ENCODE measurements at places on chromosomes 3 and 15.

GRCh38 chr3:102206511-102207031 is 228.2 kb upstream of the ZPLD1 start:
- no peak for DNase-seq

DNA sequence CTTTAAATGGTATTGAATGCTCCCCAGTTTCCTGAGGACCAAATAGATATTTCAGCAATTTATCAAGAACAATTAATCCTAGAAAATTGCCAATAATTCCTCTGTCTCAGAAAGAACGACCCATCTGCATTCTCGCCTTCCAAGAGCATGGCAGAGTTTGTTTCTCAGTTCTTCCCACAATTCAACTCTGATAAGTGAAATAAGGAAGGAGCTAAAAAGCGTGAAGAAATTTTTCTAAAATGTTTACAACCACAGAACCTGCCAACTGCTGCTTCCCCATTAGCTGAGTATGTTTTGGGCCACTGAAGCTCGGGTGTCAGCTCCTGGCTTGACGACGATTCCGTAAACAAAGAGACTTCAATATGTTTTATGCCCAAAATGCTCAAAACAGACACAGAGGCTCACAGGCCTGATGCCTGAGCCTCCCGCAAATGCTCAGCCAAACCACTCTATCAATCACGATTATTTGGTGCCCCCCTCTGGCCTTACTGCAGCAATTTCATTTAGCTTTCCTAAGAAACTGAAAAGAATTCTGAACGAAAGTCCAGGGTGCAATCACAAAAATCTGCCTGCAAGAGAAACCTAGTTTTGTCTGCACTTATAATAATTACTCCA is 259.2 kb upstream of the CCDC54 start:
- peak; percentile 45 for DNase-seq

DNA sequence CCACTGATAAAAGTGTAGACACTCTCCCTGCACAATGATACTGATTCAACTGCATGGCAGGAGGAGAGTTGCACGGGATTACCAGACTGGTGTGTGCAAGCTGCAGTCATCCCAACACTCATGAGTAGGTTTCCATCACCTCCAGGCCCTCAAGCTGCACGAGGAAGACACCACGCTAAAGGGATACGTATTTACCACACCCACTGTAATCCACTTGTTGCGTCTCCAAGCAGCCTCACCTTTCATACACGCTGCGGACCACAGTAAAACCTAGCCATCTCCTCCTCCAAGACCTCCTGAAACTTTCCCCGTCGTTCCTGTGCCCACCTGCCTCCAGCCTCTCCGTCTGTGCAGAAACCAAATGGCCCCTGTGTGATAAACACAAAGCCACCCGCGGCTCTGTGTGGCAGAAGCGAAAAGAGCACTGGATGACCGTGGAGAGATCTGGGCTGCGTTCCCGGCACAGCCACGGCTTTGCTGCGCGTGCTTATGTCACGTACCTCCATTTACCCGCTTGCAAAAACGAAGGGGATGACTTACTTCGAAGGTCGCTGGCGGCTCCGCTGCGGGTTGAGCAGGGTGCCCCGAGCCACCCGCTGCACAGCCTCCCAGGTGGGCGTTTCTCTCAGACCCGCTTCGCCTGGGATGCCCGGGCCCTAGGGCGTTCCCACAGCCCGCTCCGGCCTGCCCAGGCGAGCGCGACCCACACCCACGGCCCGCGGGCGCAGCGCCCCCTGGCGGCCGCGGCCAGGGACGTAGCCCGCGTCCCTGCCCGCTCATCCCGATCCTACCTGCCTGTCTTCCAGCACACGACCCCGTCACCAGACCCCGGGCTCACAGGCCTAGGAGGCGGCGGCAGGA is 643 bp downstream of the ABCC5 start:
- DNase-seq = peak; percentile 85

DNA sequence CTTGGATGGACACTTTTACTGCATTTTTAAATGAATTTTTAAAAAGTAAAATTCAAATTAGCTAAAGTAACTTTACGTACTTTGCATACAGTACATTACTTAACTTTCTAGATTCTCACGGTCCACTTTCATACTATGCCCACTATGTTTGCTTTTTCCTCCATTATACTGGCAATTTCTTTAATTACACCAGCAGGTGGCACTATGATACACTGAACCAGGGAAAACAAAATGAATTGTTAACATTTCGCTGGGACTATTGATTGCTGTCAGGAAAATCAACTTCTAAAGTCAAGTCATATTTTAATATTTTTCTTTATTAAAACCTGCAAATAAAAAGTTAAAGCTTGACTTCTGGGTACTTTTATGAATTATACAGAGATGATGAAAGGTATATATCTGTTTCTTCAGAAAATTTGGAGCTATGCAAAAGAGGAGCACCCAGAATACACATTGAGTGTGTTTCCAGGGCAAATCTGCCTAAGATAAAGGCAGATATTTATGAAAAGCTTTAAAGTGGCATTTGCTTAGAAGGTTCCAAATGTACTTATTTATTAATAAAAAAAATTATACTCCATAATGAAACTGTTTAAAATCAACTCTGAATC is 21.8 kb upstream of the POU1F1 start:
- peak; percentile 16 for DNase-seq

DNA sequence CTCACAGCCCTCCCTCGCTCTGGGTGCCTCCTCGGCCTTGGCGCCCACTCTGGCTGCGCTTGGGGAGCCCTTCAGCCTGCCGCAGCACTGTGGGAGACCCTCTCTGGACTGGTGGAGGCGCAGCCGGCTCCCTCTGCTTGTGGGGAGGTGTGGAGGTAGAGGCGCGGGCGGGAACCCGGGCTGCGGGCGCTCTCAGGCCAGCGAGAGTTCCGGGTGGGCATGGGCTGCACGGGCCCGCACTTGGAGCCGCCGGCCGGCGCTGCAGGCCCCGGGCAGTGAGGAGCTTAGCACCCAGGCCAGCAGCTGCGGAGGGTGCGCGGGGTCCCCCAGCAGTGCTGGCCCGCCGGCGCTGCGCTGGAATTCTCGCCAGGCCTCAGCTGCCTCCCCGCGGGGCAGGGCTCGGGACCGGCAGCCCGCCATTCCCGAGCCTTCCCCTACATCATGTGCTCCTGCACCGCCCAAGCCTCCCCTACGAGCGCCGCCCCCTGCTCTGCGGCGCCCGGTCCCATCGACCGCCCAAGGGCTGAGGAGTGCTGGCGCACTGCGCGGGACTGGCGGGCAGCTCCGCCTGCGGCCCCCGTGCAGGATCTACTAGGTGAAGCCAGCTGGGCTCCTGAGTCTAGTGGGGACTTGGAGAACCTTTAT is 46.0 kb upstream of the GSK3B start:
- DNase-seq = no peak

DNA sequence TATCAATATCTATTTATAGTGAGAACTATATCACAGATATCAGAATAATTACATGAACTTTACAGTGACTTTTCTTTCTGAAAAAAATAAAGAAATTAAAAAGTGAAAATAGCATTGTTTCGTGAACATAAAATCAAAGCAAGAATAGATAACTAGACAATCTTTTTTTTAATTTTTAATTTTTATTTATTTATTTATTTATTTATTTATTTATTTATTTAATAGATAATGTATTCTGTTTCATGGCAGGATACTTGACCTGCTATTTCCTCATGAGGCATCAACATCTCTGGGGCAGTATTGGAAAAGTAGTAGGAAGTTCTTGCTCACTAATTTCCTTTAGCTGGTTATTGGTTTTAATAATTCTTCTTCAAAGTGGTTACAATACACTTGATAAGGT is 33.3 kb downstream of the SLITRK3 start:
- DNase-seq = no peak

- DNase-seq = no peak
Measured at GRCh38 chr15:92831336-92831654, 68.8 kb upstream of the CHD2 start.

DNA sequence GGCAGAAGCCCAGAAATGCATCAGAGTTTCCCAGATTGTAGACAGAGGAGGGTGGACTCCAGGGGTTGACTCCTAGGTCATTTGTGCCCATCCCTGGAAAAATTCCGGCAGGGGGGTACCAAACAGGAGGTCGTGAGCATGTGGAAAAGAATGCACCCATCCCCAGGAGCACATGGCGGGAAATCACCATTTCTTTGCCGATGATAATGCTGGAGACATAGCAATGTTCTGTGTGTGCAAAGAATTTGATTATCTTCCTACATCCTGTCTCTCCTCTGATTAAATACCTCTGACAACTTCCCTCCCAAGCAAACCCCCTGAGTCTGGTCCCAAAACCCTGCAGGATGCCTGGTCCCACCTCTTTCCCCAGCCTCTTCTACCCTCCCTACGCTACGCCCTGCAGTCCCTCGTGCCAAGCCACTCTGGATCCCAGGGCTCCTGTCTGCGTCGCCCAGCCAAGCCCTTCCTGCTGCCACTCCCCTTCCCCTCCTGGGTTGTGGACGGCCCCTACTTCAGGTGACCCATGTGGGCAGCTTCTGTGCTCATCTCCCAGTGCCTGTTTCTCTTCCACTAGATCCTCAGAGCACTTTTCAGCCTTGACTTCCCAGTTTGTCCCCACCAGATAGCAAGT is 15.8 kb downstream of the WNT7A start:
- DNase-seq = no peak

DNA sequence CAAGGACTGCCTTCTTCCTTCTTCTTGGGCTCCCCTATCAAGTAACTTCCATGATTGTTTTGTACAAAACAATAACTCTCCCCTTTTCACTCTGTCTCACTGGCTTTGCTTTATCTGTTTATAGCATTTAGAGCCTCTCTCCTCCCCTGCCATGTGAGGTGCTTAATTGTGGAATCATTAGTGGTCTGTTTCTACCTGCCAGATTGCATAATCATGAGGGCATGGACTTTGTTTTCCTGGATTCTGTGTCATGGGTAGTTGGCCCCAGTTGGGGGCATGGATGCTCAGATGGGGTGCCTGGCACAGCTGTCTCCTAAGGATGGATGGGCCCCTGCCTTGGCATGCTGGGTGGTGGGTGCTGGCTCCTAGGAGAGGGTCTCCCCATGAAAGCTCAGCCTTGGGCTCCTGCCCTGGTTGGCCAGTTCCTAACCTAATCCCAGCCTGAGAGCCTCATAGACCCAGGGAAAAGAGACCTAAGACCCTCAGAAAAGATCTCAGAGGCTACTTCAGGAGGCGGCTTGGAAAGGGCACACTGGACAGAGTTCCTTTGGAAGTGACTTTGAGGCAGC is 8.0 kb upstream of the CTXND1 start:
- no peak for DNase-seq

DNA sequence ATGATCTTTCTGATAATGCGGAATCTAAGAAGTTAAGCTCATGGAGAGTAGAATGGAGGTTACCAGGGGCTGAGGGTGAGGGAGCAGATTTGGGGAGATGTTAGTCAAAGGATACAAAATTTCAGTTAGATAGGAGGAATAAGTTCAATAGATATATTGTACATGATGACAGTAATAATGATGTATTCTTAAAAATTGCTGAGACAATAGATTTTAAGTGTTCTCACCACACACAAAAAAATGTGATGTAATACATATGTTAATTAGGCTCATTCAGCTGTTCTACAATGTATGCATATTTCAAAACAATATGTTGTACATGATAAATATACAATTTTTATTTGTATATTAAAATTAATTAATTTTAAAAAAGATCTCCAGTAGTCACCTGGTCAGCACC is 81.4 kb downstream of the PGPEP1L start:
- no peak for DNase-seq

DNA sequence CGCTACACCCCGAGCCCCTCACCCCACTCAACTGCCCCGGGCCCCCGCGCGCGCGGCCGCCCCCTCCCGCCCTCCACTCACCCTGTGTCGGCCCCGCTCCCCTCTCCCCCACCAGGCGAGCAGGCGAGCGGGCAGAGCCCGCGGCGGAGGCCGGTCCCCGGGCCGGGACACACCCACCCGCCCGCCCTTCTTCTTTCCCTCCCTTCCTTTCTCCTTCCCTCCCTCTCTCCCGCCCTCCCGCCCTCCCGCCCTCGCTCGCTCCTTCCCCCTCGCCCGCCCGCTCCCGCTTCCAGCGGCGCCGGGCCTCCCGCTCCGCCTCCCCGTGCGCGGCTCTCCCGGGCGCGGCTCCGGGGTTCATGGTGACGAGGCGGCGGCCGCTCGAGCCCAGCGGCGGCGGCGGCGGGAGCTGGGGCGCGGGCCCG is at the start of gene CTDSPL:
Gene CTDSPL, plus strand, starts transcription at position 261 of the 422 bp plus-strand sequence. CDS start 320 bp downstream, outside the sequence.
- DNase-seq = peak; percentile 56

- DNase-seq = no peak
Measured at GRCh38 chr3:181497358-181497757, 214.4 kb upstream of the SOX2 start.

DNA sequence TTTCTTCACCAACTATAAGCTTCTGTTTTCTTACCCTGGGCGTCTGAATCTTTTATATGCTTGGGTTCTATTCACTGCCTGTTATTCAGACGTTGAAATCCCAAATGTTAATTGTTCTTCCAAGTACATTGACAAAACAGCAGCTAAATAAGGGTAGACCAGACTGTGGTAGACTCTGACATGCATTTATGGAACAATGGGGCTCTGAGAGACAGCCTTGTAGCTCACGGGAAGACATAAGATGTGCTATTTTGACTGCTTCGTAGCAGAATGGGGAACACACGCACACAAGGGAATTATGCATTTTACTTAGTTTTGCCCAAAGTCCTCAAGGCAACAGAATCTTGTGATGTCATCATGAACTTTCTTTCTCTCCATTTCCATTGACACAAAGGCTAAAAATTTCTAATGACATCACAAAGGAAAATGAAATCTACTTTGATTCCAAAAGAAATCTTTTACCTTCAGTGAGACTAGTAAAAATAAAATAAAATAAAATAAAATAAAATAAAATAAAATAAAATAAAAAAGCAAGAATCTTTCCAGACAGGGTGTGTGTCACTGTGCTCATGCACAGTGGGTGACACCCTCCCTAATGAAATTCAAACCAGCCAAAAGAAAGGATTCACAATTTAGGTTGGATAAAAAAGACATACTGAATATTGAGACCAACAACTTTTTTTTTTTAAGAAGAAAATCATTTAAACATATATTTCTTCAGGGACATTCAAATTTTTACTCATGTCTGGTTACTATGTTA is 346.6 kb downstream of the ZBTB20 start:
- DNase-seq = no peak

GRCh38 chr3:147458995-147459704 is 50.0 kb downstream of the ZIC1 start:
- DNase-seq = no peak

- no peak for DNase-seq
Measured at GRCh38 chr15:95709959-95710695, 620.4 kb upstream of the NR2F2 start.

DNA sequence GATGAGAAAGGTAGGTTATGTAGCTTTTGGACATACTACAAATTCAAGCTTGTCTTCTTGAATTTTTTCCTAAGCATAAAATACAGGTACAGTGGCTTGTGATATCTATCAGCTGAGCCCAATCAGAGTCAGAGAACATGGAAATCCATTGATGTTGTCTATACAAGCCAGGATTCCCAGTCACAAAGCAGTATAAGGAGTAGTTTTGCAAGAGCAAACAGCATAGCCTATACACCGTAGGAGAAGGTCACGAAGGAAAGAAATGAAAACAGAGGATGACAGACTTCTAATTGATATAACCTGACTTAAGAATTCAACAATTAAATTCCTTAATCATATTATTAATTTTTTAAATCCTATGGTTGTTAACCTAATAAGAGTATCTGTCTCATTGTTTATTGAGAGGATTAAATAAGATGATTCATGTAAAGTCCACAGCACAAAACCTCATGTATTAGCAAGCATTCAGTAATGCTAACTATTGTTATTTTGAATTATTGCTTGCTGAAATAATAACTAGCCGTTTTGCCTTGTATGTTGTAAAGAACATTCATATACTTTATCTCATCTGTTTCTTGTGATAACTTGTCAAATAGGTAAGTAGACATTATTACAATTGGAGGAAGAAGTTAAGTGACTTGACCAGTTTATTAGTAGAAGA is 276.6 kb upstream of the ZPLD1 start:
- no peak for DNase-seq

GRCh38 chr15:45573961-45574629 is 13.1 kb upstream of the BLOC1S6 start:
- no peak for DNase-seq

Data from GM20000 (cell line).